ENCODE measurements at places on chromosomes 7 and 10.
A peak's percentile ranks its signal among the peaks of the same experiment; 100 is the strongest.

- DNase-seq, result no peak
Measured at GRCh38 chr7:44403775-44404174, 78.4 kb upstream of the CAMK2B start.

- DNase-seq, result no peak
Measured at GRCh38 chr7:102129636-102130370, 156.9 kb upstream of the SH2B2 start.

DNA sequence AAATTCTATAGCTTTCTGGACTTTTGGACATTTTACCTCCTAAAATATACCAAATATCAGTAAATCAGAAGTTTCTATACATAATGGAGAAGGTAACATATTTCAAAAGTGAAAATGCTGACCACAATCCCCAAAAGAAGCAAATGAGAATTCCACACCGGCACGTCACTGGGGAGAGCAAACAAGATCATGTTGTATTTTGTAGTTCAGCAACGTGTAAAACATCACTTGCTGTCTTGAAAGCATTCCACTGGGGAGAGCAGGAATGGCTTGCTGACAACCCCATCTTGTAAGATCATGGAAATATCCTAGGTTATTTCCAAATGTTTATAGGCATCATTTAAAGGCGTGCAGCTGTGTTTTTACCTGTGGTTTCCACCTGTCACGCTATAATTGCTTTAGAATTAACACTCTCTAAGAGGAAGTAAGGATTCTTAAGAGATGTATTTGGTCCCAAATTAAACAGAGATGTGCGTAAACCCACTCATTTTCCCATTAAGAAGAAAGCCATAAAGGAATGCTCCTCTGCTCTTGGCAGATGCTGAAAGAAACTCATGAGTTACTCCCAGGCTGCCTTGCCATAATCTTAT is 397.1 kb upstream of the POT1 start:
- DNase-seq, result no peak

DNA sequence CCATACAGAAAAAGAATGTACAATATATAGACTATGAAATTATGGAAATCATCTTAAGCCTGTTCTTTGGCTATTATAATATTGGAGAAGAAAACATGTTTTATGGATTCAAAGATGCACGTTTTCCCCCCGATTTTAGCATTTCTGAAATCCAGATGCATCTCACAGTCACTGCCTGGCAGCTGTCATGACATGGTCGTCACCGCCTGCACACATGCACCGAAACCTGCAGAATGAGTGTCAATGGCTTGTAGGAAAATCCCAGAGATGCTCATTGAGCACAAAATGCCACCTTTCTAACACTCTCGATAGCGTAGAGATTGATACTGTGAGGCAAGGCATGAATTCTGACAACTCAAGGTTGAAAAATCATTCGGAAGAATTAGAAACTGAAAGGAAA is 115.5 kb downstream of the TAF3 start:
- no peak for DNase-seq

DNA sequence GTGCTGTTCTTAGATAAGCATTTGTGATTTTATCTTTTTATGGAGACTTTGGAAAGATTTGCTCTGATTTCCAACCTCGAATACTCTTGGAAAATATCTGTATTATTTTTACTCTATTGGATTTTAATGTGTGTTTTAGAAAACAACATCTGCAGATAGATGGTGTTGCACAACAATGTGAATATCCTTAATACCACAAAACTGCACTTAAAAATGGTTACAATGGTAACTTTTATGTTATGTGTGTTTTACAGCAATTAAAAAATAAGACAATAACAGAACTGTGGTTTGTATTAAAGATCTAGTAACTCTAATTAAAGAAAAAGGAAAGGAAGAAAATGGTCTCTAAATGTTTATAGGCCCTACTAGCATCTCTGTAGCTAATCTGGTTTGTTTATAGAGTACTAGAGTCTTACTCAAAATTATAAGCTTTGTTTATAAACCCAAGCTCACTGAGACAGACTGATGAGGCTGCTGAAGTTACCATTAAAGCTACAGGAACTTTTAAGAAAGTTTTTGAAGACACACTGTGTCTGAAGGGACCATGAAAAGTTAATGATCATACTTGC is 74.6 kb upstream of the CC2D2B start:
- no peak for DNase-seq

- DNase-seq, result no peak
Measured at GRCh38 chr7:27101171-27101956, 1.1 kb downstream of the HOXA2 start.

- DNase-seq, result peak; percentile 45
Measured at GRCh38 chr7:130909161-130909836, 175.3 kb upstream of the KLF14 start.

DNA sequence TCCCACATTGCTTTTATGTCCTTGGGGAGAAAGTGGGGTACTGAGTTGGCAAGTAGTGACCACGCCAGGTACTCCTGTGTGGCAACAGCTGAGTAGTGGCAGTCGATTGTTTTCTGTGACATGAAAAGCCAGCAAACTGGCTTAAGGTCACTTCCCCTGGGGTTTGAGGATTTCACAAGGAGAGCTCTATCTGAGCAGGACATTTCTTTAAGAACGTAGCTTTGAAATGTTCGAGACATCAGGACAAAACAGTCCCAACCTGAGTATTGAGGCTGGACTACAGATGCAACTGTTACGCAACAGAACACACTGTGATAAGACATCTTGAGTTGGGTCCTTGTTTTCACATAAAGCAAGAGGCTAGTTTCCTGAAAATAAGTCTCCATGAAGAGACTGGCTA is 146.7 kb upstream of the KLF14 start:
- peak; percentile 38 for DNase-seq

GRCh38 chr7:151094675-151095074 is 8.4 kb downstream of the AGAP3 start:
- peak; percentile 68 for DNase-seq

Data from GM23248 (cell line).